Caki2 (cell line): ENCODE measurements at places on chromosomes 4 and X. TPM values are rescaled to one million over a fixed set of nuclear protein-coding genes. Genes with fewer than 3 reads are reported as not detected.

GRCh38 chr4:1402516-1403091 is 3.6 kb downstream of the NKX1-1 start:
- no peak for DNase-seq

DNA sequence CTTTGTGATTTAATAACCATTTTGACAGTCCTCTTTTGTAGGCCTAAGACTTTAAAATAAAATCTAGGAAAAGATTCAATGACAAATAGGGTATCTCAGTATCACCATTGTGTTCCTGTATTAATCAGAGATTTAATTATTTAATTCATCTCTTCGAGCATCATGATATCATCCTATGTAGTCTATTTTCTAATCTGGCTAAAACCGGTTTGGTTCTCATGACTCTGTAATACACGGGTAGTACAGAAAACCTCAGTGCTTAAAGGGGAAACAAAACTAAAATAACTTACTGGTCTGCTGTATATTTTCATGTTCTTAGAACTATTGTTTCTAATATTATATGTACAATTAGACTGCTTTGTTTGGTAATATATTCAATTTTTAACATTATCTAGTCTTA is 23.7 kb upstream of the FBXW7 start:
- DNase-seq = no peak

- DNase-seq = peak; percentile 32
These were observed 426 bp downstream of the SLBP start for GRCh38 chr4:1711571-1712215.

DNA sequence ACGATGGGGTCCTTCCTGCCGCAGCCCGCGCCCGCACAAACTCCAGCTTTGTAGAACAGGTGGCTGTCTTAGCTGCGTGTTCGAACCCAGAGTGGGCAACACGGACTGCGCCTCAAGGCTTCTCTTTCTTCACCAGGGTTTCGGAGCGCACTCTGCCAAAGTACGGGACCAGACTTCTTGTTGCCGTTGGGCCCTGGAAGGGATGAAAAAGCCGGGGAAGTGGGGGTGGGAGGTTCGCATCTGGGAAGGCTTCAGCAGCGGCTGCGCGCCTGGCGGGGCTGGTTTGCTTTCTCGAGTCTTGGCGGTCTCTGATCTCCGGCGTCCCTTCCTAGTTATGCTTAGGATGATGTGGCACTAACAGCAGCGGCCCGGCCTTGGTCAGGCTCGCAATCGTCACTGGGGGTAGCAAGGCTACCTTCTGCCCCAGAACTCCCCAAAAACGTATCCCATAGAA is 673 bp downstream of the PARM1 start:
- DNase-seq = peak; percentile 2

DNA sequence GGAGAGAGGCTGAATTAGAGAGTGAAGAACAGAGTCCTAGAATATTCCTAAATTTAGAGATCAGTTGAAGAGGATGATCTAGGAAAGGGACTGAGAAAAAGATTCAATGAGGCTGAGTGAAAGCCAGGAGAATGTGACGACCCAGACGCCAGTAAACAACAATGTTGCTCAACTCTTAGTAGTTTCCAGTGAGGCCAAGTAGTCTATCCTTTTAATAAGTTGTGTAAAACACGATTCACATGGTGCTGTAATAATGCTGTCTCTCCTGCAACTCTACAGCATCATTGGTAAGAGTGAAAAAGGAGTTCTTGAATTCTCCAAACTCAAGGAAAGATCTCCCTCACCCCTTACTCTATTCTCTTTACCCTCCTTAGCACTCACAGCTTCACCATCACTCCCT is 140.3 kb downstream of the CFAP299 start:
- DNase-seq = no peak

GRCh38 chrX:20333672-20334071 is 67.0 kb upstream of the RPS6KA3 start:
- DNase-seq = no peak

DNA sequence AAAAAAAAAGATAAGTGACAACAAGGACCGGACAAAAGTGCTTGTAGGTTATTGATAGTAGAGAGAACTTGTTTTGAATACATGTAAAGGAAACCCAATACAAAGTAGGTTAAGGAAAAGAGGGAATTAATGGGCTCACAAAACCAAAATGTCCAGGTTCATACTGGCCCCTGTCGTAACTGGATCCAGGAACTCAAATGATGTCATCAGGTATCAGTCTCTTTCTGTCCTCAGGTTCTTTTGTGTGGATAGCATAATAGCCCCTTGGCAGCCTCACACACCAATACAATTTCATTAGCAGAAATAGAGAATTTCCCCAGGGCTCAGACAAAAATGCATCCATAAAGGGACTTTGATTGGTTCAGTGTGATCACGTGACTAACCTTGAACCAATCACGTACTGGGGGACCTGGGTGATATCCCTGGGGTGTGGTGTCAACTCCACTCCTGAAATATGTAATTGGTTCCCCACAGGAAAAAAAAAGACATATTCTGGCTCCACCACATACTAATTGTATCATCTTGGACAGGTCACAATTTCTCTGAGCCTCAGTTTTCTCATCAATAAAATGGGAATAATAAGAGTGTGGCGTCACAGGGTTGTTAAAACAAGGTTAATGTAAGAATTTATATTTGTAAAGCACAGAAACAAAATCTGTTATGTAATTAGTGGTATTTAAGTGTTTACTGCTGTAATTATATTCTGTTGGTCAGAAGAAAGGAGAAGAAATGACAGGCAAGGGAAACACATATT is 174.8 kb downstream of the PDGFRA start:
- DNase-seq = no peak

DNA sequence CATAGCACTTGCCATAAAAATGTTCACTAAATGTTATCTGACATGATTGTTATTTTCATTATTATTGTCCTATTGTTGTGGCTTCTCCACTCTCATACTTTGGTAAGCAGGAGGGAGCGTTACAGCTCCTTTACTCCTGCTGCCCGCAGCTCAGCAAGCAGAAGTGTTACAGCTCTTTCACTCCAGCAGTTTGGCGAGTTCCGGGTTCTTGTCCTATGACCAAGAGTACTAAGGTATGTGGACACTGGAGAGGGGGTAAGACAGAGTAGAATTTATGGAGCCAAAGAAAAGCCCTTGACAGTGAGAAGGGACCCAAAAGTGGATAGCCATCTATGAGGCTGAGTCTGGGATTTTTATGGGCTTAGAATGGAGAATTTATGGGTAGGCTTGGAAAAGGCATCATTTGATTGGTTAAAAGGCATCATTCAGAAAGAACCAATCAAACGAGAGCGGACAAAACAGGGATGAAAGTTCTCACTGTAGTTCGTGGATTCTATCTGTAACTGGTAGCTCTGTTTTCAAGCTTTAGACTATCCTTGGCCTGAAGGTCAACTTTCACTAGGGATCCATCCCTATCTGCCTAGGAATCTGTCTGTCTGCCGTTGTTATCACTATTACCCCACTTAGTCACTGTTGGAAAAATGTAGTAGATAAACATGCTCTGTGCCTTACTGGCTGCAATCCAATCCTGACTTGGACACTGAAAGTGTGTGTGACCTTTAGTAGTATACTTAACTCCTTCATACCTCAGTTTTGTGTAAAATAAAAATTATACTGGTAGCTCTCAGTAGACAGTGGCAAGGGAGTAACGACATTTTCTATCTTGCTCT is 545.6 kb upstream of the LCORL start:
- DNase-seq = no peak

- no peak for DNase-seq
These were observed 83.4 kb downstream of the KIT start for GRCh38 chr4:54741202-54741601.

- DNase-seq = no peak
These were observed 19.5 kb downstream of the EPGN start for GRCh38 chr4:74327762-74328161.

DNA sequence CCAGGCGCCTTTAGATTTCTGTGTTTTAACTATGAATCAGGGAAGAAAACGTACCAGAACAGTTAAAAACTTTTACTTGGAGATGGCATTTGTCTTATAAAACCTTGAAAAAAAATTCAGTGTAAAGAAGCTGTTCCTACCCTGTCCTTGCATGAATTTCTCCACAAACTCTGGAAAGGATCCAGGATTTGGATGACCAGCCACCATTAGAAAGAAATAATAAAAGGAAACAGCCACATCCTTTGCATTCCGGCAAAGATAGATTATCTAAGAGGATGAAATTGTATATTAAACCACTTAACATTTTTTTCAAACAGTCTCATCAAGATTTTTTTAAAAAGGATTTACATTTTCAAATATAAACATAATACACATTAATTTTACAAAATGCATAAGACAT is 10.6 kb downstream of the SULT1E1 start:
- DNase-seq = no peak

DNA sequence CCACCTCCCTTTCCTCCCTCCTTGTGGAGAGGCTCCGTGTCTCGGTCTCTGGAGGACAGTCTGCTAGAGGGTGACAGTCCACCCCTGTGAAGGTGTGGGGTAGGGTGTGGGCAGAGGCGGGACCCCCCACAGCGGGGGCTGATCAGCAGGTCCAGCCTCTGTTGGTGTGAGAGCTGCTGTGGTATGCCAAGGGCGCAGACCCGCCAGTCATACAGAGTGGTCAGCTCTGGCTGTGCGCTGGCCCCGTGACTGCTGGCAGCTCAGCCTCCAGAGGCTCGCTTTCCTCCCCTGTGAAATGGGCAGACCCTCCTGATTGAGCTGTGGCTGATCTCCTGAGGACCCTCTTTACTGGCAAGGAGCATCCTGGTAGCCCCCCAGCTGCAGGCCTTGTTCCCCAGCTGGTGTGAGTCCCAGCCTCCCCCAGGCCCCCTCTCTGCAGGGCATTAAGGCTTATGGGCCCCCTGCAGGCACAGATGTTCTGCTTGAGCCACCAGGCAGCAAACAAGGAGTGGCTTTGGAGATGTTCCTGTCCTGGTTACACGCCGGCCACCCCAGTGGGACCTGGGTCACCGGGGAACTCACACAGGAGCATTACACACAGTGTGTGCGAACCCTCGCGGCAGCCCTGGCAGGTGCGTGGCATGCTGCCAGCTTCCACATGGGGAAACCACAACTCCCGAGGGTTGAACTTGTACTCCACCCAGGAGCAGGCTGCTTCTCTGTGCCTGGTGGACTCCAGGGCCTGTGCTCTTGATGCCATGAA is 76.8 kb downstream of the PPP2R2C start:
- DNase-seq = no peak

DNA sequence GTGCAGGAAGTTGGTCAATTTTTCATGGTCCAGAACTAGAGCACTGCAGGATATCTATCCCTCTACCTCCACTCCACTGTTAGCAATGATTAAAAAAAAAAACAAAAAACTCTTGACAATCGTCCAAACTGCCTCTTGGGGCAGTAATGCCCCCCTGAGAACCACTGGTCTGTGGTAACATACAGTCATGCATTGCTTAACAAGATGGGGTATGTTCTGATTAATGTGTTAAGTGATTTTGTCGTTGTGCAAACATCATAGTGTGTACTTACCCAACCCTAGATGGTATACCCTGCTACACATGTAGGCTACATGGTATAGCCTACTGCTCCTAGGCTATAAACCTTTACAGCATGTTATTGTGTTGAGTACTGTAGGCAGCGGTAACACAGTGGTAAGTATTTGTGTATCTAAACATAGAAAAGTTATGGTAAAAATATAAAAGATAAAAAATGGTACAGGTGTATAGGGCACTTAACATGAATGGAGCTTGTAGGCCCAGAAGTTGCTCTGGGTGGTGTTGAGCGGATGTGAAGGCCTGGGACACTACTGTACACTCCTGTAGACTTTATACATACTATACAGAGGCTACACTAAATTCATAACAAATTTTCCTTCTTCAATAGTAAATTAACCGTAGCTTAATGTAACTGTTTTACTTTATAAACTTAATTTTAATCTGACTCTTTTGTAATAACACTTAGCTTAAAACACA is 34.1 kb downstream of the ART3 start:
- peak; percentile 5 for DNase-seq

GRCh38 chrX:149996515-149996914 is 58.2 kb upstream of the EOLA2 start:
- DNase-seq = no peak

DNA sequence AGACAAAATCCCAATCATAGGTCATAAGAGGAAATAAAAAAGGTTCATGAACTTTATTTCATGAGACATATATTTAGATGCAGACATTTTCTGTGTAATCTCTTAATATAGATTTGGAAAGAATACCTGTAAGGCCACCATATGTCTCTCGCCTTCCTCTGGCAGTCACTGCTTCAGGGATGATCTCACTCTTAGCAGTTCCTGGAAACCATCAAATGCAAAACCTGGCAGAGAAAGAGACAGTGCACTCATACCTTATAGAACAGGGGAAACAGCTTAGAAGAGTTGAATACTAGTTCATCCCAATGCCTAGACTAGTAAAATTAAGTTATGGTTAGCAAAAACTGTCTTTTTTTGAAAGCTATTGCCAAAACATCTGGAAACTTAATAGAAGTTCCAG is 243.3 kb downstream of the GASK1B start:
- DNase-seq = no peak

DNA sequence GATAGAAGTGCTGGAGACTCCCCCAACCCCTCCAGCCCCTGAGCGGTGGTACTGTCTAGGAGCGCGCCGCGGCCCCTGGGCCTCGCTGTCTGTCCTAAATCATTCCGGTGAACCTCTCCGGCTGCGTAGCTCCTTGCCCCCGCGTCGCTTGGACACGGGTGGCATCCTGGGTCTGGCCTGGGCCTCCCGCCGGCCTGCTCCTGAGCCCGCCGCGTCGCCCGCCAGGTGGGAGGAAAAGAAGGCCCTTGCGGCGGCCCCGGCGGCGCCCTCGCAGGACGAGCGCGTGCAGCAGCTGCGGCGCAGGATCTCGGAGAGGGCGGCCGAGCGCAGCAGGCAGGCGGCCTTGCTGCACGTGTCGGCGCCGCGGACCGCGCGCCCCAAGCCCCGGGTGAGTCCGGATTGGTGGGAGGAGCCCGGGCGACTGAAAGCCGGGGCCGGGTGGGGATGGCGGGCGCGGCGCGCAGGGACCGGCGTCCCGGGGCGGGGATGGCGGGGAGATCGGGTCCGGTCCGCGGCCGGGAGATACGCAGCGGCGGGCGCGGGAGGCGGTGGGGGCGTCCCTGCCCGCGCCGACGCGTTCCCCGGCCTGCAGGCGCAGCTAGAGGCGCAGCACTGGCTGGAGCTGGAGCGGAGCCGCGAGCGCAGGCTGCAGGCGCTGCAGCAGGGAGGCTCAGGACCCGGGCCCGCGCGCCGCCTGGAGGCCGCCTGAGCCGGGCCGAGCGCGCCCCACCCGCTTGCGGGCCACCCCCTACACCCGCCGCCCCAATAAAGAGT is 6.5 kb upstream of the RNF4 start:
- peak; percentile 48 for DNase-seq

Gene C4orf50
- 0.07 and 0.49 TPM in 2 replicates for total RNA-seq

Gene SMR3B
- total RNA-seq = not detected in 2 replicates

Gene SOX3
- total RNA-seq = 0.07 and 0.78 TPM in 2 replicates

Gene USP17L17
- not detected in 2 replicates for total RNA-seq

Gene HSFX2
- not detected in 2 replicates for total RNA-seq

Gene SSX7
- total RNA-seq = not detected in 2 replicates
